ENCODE measurements at places on chromosomes 11 and 22.

DNA sequence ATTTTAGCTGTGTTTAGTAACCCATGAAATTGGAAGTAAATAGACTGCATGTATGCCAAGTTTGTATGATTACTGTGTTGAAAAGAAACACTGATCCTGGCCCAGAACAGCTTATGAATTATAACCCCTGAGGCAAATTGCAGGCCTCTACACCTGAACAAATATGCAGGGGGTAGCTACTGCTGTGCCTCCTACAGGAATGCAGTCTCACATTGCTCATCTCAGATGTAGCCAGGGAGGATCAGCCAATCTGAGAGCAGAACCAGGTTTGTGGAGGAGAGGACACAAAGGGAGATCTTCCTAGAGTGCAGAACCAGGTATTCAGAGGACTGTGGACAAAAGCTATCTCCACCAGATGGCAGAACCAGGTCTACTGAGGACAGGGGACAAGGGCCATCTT, 442.2 kb upstream of the DDI1 start:
- no peak for DNase-seq

GRCh38 chr11:45393826-45394225, 107.7 kb upstream of the SYT13 start:
- no peak for DNase-seq

DNA sequence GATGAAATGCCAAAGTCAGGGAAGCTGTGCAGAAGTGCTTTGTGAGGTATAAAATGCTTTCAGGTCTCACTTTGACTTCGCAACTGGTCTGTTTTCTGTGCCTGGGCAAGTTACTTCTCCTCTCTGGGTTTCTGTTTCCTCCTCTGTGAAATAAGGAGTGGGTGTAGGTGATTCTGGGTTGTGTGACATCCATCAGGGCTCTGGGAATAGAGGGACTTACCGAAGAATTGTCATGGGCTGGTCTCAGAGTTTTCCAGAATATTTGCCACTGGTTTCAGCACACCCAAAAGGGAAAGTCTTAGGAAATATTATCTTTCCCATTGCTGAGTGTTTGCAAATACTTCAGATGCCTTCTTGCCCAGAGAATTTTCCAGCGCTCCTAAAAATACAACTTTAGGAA, 118.4 kb downstream of the KIAA1671 start:
- DNase-seq, result no peak

DNA sequence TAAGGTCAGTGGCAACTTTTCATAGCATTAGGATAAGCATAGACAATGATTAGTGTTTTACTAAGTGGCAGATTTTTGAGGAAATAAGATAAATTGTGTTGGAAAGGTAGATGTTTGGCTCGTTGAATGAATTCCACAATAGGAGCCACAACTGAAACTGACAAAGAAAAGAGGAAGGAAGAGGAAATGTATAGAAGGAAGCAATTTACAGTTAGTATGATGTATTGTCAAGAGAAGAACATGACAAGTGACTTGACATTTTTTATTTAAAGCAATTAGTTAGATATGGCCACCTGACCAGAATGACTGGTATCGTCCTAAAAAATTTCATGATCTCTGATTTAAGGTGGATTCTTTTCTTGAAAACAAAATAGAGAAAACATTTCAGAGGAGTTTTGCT, 3.1 kb upstream of the RAG2 start:
- no peak for DNase-seq

DNA sequence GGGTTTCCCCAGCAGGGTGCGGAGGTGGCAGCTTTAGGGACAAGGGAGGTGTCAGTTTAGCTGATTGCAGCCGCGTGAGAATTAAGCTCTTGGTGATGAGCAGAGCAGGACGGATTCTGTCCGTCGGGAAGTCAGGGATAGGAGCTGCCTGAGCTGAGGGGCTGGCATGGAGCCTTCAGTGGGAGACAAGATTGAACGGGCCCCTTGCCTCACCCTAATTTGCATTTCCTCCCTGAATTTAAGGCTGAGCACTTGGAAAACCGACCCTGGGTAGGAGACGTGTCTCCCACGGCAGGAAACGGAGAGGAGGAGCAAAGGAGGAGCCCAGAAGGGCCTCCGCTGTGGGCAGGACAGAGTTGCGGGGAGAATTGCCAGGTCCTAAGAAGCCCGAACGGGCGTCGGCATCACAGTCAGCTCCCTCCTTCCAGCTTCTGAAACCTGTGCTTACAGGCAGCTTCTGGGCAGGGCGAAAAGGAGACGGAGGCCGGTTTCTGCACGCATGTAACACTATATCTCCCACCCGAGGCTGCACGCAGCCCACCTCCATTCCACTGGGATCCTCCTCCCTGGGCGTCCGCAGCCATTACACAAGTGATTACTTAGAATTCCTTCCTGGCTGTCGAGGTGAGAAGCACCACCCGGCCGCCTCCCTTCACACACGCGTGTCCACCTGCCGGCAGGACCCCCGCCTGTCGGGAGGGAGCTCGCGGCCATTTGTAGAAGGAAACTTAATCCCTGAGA, 345.8 kb downstream of the BRD1 start:
- DNase-seq, result no peak

All from CD4-positive, alpha-beta T cell treated with Interleukin-17A for 1 hour (primary cell).